ENCODE measurements at places on chromosomes 4 and X.

GRCh38 chrX:135304741-135305140, 4.5 kb upstream of the ETDC start:
- DNase-seq, result no peak

- no peak for DNase-seq
Measured at GRCh38 chr4:104425948-104426347, 68.7 kb downstream of the CXXC4 start.

DNA sequence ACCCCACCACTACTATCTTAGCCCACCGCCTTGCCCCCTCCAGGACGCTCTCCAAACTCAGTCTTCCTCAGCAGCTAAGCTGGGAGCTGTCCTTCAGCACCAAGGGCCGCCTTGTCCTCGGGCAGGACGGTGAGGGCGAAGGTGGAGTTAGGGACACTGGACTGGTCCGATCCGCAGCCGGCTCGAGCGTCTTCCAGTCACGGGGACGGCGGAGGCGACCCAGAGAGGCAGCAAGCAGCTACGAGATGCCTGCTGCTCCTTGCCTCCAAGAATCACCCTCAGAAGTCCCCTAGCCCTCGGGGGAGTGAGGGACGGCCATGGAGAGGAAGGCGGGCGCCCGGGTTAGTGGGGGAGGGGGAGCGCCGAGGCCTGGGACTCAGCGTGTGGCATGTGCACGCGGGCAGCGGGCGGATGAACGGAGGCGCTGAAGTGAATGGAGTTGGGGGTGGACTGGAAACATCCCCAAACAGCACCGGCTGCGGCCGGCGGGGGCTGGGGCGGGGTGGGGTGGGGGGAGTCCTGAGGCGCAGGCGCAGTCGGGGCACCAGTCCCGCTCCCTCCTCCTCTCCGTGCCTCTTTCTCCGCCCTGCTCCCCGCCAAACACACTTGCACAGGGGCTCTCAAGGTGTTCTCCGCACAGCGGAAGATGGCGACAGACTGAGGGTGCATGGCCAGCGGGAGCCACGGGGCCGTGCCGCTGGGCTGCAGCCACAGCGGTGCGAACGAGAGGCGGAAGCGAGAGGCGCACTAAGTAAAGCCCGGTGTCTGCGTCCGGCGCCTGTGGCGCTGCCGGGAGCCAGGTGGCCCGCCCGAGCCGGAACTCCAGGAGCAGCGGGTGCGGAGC, at the start of gene NALF2:
TSS of gene NALF2 (plus strand) at position 545 of the 844 bp plus-strand sequence. CDS start 957 bp downstream, outside the sequence.
- DNase-seq, result no peak

GRCh38 chr4:57094832-57095223, 15.4 kb downstream of the IGFBP7 start:
- DNase-seq, result no peak

DNA sequence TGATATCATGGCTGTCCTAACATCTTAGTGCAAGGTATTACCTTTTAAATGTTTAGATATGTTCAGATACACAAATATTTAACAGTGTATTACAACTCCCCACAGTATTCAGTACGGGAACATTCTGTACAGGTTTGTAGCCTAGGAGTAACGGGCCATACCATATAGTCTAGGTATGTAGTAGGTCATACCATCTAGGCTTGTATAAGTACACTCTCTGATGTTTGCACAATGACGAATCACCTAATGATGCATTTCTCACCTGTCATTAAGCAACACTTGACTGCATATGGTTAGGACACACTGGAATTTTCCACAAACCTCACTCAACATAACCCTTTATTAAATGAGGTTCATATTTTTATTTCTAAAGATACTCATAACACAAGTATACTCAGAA, 67.7 kb downstream of the THOC2 start:
- no peak for DNase-seq

DNA sequence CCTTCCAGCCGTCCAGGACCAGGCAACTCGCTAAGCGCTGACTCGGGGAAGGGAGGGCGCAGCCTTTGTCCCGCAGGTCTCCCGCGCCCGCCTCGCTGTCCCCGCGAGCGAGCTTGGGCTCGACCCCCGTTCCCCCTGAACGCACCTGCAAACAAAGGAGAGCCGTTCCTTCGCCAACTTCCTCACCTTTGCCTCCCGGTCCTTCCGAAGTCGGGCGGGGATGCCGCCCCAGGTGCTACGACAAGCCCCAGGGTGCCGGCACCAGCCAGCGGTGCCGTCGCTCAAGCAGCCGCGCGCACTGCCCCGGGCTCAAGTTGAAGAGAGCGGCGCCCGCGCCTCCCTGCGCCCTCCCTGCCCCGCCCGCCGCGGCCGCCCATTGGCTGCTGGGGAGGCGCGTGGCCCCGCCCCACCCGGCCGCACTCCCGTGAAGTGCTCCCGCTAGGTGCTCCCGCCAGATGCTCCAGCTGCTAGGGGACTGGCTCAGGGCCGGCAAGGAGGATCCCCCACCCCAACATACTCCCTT, 107.1 kb downstream of the NSUN7 start:
- peak; percentile 10 for DNase-seq

GRCh38 chrX:68238568-68238967, 194.7 kb downstream of the OPHN1 start:
- DNase-seq, result no peak

- DNase-seq, result no peak
Measured at GRCh38 chrX:41293269-41293668, 40.7 kb upstream of the DDX3X start.

- no peak for DNase-seq
Measured at GRCh38 chr4:17124767-17125166, 226.3 kb upstream of the LDB2 start.

- no peak for DNase-seq
Measured at GRCh38 chr4:41215969-41216293, 1.6 kb upstream of the APBB2 start.

GRCh38 chr4:184382189-184382846, 92.0 kb downstream of the IRF2 start:
- no peak for DNase-seq

DNA sequence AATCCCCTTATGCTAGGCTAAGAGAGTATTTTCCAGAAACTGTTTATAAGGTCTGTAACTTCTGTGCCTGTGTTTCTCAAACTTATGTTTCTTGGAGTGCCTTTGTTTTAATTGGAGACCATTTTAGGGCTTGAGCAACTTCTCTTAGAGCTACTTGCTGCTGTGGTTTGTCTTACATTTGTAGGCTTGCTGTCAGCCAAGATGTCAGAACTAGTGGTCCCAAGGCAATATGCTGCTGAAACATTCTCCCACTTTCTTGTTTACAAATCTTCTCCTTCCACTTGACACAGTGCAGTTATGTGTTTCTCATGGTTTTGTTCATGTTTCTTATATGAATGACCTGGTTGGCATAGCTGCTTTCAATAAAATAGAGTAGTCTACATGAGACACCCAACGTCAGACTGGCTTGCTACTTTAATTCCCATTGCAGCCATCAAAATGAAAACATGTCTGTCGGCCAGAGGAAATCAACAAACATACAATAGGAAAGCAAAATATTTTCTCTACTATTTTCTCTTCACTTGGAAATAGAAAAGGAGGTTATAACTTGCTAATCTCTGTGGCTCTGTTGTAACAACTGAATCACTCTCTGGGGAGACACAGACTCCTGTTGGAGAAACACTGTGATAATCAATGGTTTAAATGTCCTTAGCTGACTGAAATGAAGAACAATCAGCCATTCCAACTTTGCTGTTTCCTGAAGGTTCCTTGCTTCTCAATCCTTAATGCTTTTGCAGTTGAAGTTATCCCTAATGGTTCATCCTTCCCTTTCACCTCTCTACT, 426.4 kb downstream of the PDGFC start:
- no peak for DNase-seq

- DNase-seq, result no peak
Measured at GRCh38 chr4:173121076-173121561, 47.5 kb upstream of the GALNT7 start.

GRCh38 chr4:175346376-175346775, 428.2 kb downstream of the ADAM29 start:
- DNase-seq, result no peak

- DNase-seq, result no peak
Measured at GRCh38 chrX:17527135-17527701, 152.2 kb downstream of the NHS start.

DNA sequence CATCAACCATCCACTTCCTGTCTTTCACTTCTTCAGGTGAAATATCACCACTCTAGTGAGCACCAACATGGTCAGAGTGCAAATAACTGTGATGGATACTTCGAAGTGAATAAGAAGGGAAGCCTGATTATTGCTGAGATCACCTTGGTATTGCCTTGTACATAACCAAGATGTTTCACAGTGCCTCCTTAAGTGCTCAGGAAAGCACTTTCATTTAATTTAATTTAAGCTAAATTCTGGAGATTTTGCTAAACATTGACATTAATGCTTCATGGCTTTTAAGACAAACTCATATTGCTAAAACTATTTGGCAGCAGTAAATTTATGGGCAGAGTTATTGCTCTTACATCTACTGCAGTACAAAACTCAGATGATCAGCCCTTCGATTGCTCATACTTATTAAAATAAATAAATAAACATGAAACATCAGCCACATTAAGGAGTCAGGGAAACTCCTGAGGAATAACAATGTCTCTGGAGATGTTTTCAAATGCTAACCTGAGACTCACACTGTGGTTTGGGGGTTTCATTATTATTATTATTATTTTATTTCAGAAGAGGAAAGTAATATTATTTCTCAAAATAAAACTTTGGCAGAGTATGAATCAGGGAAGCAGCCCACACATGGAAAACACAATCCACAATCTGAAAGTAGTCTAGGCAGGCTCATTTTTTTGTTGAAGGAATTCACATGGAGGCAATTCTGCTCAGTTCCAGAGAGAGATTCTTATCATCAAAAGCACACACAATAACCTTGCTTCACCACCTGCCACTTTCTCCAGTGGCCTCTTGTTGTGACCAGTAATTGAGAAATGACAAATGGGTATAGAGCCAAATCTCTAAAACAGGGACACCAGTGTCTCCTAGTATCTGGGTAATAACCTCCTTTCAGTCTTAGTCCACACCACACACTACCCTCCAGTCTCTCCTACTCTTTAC, 344.2 kb downstream of the MAPK10 start:
- no peak for DNase-seq

GRCh38 chrX:24874604-24875247, 141.0 kb downstream of the ARX start:
- no peak for DNase-seq

DNA sequence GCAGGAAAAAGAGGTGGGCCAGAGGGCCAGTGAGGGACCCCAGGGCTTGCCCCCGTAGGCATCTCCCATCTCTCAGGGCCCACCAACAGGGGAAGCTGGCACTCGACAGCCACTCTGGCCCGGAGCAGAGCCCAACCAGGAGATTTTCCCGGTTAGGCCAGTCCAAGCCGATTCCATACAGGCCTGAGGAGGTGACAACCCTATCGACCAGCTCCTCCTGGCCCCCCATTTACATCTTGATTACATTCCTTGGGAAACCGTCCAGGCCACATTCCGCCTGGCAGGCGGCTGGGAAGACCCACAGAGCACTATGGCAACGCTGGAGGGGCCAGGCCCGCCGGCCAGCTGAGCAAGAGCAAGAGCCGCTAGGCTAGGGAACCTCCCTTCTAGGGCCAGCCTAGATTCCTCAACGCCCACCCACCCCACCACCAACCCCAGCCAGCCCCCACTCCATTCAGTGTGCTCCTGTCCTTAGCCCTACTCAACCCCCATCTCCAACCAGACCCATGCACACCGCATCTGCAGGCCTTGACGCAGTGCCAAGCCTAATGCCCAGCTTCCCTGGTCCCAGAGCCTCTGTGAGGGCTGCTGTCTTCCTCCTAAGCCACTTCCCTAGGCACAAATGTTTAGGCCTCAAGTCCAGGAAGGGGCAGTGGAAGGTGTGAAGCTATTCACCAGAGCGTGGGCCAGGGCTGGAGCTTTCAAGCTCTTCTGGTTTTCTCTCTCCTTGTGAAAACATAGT, 161.2 kb downstream of the EFNB1 start:
- DNase-seq, result no peak

GRCh38 chrX:72121383-72121782, 10.3 kb downstream of the RTL5 start:
- DNase-seq, result no peak

GRCh38 chr4:11436673-11437072, 8.0 kb upstream of the HS3ST1 start:
- DNase-seq, result no peak

- no peak for DNase-seq
Measured at GRCh38 chrX:56766554-56767347, 37.7 kb downstream of the NBDY start.

DNA sequence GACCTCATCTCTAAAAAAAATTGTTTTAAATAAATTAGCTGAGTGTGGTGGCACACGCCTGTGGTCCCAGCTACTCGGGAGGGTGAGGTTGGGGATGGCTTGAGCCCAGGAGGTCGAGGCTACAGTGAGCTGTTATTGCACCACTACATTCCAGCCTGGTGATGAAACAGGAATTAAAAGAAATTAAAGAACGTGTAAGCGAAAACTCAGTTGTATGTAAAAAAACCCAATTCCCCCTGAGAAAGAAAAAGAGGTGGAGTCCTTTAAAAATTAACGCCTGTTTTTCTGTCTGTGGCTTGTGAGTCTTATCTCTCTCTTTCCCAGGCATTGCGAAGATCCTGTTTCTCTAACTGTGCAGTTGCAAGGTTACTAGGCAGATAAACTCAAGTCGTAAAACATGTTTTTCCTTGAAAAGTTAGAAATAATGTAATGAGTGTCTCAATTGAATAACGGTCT, 22.1 kb downstream of the EPGN start:
- no peak for DNase-seq

GRCh38 chr4:8155660-8156421, 2.8 kb downstream of the ABLIM2 start:
- no peak for DNase-seq

DNA sequence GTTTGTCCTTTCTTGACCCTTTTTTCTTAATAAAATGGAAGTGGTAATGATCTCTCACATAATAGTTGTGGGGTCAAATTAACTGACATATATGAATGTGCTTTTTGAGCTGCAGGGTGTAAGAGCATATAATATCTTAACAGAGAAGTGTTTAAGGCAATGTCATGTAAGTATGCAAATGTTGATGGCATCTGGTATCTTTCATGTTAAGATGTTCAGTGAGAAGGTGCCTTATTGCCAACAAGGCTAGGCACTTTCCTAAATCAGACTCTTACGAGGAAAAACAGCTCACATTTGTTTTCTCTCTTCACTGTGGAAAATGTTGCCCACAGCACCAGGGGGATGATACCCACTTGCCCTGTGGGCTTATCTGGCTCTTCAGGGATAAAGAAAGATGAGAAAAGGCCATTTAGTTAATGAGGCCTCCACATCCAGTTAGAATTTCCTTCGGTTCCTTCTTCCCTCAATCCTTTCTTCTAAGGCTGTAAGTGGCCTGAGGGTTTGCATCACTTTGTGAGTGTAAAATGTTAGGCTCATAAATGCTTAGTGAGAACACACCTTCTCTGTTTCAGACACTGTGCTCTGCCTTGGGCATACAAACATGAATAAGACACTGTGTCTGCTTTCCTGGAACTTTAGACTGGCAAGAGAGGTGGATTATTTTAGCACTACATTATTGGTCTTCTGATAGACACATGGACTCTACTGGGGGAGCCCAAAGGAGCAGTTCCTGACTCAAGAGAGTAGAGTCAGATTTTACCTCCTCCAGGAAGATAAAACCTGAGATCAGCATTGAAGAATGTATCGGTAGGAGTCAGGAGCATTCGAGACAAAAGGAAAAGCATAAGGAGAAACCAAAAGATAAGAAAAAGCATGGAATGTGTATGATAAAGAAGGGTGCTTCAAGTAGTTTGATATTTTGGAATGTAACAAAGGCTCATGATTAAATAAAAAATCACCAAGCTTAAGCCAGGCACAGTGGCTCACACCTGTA, 135.5 kb downstream of the SOWAHB start:
- no peak for DNase-seq
